ENCODE measurements at places on chromosomes 13 and 19. TPM values are rescaled to one million over a fixed set of nuclear protein-coding genes. Genes with fewer than 3 reads are reported as not detected.

FLT1 gene
- total RNA-seq = 0.77 TPM

FXYD7 gene
- not detected for total RNA-seq

LILRB3 gene
- total RNA-seq = not detected

BRSK1 gene
- total RNA-seq = 6.7 TPM

PSG3 gene
- total RNA-seq = not detected

C13orf42 gene
- not detected for total RNA-seq

SLC10A2 gene
- total RNA-seq = not detected

COPE gene
- 216 TPM for total RNA-seq

OR10H2 gene
- total RNA-seq = not detected

THSD8 gene
- total RNA-seq = not detected

MFSD12 gene
- 130 TPM for total RNA-seq

PALM3 gene
- 0.28 TPM for total RNA-seq

MZT1 gene
- 13.5 TPM for total RNA-seq

ZNF578 gene
- 6.2 TPM for total RNA-seq

SERTAD3 gene
- 20.6 TPM for total RNA-seq

KIR3DL1 gene
- total RNA-seq = not detected

KLF1 gene
- not detected for total RNA-seq

ZNF649 gene
- 6.5 TPM for total RNA-seq

C19orf38 gene
- total RNA-seq = 2.3 TPM

ISYNA1 gene
- 10.7 TPM for total RNA-seq

SIGLEC7 gene
- not detected for total RNA-seq

KRTDAP gene
- total RNA-seq = not detected

CD37 gene
- not detected for total RNA-seq

SIAH3 gene
- not detected for total RNA-seq

SYCN gene
- total RNA-seq = not detected

DACH1 gene
- under 0.01 TPM for total RNA-seq

CEACAM21 gene
- not detected for total RNA-seq

AXL gene
- 224 TPM for total RNA-seq

FUT2 gene
- not detected for total RNA-seq

CABP5 gene
- not detected for total RNA-seq

FBN3 gene
- total RNA-seq = not detected

POLD1 gene
- total RNA-seq = 52.9 TPM

ZFP14 gene
- 5.1 TPM for total RNA-seq

LTBP4 gene
- total RNA-seq = 7.1 TPM

ZBTB32 gene
- total RNA-seq = not detected

SLC7A9 gene
- total RNA-seq = 0.19 TPM

TICAM1 gene
- 1.9 TPM for total RNA-seq

ZNF550 gene
- total RNA-seq = 6.9 TPM

LACC1 gene
- total RNA-seq = 7.5 TPM

ZNF626 gene
- 24.5 TPM for total RNA-seq

B3GNT3 gene
- total RNA-seq = not detected

IRGC gene
- not detected for total RNA-seq

RAB3D gene
- 9.0 TPM for total RNA-seq

NKPD1 gene
- 0.56 TPM for total RNA-seq

TINCR gene
- 0.28 TPM for total RNA-seq

STOML3 gene
- not detected for total RNA-seq

ZNF582 gene
- total RNA-seq = 4.5 TPM

ANKLE1 gene
- total RNA-seq = not detected

ZNF880 gene
- 31.0 TPM for total RNA-seq

CYP4F8 gene
- total RNA-seq = not detected

NLRP7 gene
- total RNA-seq = not detected

All from regular cardiac myocyte (primary cell).